ENCODE measurements at places on chromosomes 12 and 14. TPM values are rescaled to one million over a fixed set of nuclear protein-coding genes. Genes with fewer than 3 reads are reported as not detected.

- no peak for DNase-seq
Measured at GRCh38 chr14:50366589-50366988, 30.1 kb downstream of the CDKL1 start.

DNA sequence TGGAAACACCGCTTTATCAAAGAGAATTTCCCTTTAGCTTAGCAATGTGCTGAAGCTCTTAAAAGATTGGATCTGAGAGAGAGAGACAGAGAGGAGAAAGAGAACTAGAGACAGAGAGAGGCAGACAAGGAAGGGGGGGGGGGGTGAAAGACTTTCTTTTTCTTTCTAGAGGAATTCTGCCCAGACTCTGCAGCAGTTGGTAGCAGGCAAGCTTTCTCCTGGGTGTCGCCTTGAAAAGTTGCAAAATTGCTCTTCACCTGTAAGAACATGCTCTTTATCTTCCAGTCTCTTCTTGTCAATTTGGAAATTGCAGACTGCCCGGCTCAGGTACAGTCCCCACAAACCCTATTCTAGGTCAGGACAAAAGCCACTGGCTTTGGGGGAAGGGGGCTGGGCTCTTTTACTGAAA is 2.9 kb upstream of the OTX2 start:
- DNase-seq = no peak

- DNase-seq = no peak
Measured at GRCh38 chr12:115837220-115837619, 440.3 kb downstream of the MED13L start.

- no peak for DNase-seq
Measured at GRCh38 chr14:33120966-33121365, 182.3 kb downstream of the NPAS3 start.

- DNase-seq = peak; percentile 64
Measured at GRCh38 chr14:103122947-103123633, at the start of gene TNFAIP2. Gene TNFAIP2, plus strand, starts transcription at chr14:103123461. Its CDS starts 2,997 bp downstream, at chr14:103126458.

GRCh38 chr12:24328261-24328660 is 378.8 kb upstream of the SOX5 start:
- DNase-seq = no peak

GRCh38 chr14:103330536-103330935 is 3.5 kb upstream of the EIF5 start:
- DNase-seq = no peak

DNA sequence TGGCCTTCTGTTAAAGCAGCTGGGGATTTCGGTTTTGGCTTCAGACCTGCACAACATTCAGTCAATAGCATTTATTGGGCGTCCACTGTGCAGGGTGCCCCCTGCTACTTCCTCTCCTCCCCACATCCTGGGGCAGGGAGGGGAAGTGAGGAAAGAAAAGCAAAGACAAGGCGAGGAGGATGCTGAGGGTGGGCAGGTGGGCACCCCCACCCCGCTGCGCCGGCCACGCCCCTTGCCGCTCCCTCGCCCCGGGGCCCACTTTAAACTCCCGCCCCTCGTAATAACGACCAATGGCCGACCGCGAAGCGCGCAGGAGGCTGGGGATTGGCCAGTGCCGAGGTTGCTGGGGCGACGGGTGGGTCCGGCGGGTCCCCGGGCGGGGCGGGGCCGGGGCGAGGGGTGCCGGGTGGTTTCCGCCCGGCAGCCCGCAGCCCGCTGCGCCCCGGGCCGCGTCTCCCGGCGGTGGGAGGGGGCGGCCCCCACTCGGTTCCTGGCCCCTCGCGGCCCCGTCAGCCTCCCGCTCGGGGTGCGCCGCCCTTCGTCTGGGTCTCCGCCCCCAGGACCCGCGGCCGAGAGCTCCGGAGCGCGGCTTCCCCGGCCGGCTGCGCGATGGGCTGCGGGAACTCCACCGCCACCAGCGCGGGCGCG is at the start of gene C12orf75:
Gene C12orf75, plus strand, starts transcription at position 409 of the 648 bp plus-strand sequence. Its CDS starts 201 bp downstream, at position 610.
- peak; percentile 76 for DNase-seq

GRCh38 chr14:66038212-66038611 is 448.0 kb upstream of the CCDC196 start:
- no peak for DNase-seq

DNA sequence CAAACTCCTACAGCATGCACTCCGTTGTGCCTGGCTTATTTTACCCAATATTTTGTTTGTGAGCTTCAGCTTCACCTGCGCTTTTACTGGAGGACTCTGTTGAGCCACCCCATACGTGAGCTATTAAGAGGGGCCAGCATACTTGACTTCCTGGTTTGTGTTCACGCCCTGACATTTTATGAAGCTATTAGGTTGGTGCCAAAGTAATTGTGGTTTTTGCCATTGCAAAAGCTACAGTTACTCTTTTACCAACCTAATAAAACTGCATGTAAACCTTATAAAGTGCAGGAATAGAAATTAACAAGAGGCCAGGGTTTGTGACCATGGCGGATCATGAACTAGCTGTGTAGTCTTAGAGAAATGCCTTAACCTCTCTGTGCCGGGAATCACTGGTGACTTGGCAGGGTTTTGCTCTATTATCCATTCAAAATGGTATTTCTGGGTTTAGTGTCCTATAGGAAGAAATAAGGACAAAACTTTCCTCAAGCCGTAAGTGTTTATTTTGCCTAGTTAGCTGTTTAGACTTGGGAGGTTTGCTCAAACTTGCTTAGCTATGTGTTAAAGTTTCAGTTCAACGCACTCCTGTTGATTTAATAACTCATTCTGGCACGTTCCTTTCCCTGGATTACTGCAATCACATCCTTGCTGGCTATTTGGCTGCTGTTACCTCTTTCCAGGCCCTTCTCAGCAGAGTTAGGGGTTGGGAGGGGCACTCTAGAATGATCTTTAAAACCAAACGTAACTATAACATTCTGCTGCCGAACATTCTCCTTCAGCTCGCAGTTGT is 1027.6 kb downstream of the BCL11B start:
- no peak for DNase-seq

GRCh38 chr12:89476232-89476631 is 48.4 kb downstream of the GALNT4 start:
- no peak for DNase-seq

DNA sequence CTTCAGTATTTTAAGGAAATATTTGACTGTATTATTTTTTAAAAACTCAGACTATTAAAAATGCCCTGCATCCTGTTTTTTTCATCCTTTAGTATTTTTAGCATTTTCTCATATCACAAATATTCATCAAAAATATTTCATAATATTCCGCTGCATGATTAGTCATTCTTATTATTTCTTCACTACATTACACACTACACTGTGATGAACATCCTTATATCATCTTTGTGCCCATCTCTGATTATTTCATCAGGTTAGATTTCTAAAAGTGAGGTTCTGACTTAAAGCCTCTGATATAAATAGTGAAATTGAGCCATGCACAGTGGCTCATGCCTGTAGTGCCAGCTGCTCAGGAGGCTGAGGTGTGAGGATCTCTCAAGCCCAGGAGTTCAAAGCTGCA is 8.1 kb downstream of the COCH start:
- no peak for DNase-seq

- DNase-seq = peak; percentile 54
Measured at GRCh38 chr12:20624718-20625117, 70.4 kb upstream of the SLCO1C1 start.

DNA sequence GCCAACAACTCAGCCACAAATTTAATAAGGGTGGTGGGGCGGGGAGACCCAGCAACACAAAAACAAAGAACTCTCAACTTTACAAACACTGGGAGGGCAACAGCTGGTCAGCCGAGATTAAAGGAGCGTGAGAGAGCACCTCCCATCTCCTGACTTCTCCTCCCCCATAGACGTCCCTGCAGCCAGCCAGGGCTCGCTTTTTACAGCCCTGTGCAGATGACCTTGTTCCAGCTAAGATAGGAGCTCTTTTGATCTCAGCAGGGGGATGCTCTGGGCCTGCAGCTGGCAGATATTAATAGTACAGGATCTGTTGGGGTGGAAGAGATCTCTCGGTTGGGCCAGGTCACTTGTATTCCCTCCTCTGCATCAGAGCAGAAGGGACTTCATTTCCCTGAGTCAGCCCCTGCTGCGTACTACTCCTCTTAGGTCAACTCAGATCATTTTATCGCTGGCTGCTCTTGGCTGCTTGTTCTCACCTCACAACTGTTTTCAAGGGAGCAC is 475.8 kb downstream of the RAD51B start:
- DNase-seq = no peak

GRCh38 chr12:52601671-52602070 is 408 bp upstream of the KRT72 start:
- DNase-seq = no peak

DNA sequence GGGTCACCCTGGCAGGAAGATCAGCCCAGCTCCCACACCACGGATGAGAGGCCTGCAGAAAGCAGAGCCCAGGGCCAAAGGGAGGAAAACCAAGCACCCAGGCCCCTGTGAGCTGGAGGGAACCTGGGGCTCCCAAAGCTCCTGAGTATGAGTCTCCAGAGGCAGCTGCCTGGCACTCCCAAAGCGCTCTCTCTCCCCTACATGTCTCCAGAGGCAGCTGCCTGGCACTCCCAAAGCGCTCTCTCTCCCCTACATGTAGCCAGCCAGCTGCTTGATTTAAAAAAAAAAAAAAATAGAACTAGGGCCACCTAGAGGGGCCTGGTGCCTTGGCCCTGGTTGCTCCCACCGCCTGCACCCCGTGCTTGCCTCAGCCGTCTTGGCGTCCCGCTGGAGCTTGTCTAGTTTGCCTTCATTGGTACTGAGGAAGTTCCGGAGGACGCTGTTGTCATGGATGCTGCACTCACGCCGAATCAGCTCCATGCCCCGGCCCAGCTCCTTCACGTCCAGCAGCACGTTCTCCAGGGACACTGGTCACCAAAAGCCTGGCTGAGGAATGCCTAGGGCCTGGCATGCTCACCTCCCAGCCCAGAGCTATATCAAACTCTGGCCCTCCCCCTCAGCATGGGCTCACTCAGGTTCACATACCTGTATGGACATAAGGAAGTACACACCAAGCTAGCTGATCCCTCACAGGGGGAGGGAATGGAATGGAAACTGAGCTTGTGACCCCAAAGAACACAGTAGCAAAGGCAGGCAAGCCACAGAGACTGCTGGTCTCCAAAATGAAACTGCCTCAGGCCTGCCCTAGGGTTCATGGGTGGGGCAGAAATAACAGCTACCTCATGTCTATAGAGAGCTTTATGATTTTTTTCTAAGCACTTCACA is 24.7 kb downstream of the PRPF40B start:
- DNase-seq = no peak

DNA sequence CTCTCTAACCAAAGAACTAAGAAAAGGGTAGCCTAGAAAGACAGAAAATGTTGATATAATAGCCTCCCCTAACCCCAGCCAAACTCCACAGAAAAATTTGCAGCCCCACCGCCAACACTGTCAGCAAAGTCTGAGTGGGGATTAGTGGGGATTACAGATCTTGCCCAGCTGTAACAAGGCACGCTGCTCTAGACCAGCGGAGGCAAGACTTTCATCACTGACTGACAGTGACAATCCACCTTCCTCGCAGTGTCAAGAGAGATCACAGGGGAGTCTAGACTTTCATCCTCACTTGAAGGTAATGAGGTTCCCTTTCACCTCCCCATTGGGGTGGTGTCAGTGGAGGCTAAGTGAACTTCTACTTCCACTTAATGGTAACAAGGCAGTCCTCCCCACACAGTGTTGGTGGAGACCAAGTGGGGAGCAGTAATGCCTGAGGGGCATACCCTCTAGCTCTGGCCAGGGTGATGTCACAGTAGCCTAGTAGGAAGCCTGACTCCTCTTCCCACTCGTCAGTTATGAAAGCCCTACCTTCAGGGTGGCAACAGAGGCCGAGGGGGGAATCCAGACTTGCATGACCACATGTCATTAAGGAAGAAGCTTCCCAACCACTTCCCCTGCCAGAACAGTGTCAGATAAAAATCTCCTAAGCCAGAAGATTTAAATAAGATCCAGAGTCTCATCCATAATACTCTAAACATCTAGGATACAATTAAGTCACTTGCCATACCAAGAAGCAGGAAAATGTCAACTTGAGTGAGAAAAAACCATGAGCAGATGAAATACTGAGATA is 91.7 kb upstream of the RASSF8 start:
- DNase-seq = no peak

DNA sequence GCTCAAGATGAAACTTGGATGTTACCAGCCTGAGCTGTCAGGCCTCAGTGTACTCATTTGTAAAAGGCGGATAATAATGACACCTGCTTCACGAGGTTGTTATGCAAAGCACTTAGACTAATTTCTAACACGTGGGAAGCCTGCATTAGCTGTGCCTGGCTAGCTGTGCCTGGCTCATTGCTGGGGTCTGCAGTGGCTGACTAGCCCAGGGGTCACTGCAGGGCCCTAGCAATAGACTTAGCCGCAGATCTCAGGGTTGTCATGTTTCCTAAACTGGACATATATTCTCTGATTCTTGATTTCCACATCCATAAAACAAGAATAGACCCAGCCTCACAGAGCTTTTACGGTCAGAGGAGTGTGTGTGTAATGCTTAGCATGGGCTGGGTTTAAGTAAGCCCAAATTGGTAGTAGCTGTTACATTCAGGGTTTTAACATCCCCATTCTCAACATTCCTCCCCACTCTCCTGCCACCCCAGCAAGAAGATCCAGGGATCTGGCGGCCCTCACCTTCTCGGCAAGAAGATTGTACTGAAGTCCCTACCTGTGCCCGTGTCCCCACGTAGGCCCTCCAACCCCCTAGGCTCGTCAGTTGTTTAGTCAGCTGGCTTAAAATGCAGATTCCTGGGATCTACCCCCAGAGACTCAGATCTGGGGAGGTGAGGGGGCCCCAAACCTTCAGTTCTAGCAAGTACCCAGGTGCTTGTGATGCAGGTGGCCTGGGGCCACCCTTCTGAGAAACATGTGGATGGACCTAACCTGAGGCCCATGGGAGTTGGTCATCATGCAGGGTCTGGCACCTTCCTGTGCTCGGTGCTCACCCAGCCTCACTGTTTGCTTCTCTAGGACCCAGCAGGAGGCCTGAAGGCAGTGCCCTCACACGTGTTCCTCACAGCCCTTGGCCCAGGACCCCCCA is 8.6 kb downstream of the NR4A1 start:
- no peak for DNase-seq

GRCh38 chr14:99668307-99669295 is 15.5 kb upstream of the CYP46A1 start:
- DNase-seq = no peak

KSR2 gene
- under 0.01 TPM for total RNA-seq

ASIC1 gene
- total RNA-seq = 0.14 TPM

TSPAN8 gene
- not detected for total RNA-seq

BRI3BP gene
- total RNA-seq = 9.4 TPM

GPD1 gene
- total RNA-seq = not detected

HOXC12 gene
- total RNA-seq = not detected

LRCOL1 gene
- total RNA-seq = 3.2 TPM

IFI27L2 gene
- 10.2 TPM for total RNA-seq

CELA1 gene
- not detected for total RNA-seq

All from dermis blood vessel endothelial cell (primary cell).